ENCODE measurements at places on chromosomes 13 and 19.
A peak's percentile ranks its signal among the peaks of the same experiment; 100 is the strongest.

DNA sequence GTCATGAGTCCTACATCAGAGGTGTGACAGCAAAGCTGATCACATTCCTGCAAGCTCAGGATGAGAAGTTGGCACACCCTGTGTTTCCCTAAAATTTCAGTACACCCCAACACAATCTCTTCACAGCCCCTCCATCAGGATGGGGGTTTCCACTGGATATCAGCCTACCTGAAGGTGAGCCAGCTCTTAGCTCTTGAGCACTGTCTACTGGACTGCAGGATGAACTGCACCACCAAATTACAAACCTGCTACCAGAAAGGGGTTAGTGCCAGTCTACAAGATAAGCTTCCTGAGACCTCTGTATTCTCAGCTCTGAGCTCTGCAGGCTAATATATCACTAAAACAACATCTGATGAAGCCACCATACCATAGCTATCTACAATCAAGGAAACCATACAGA is 1616.2 kb upstream of the SPRY2 start:
- no peak for DNase-seq

- no peak for DNase-seq
Measured at GRCh38 chr13:52830946-52831345, 17.5 kb downstream of the PCDH8 start.

GRCh38 chr19:50312967-50313811 is 16.0 kb downstream of the KCNC3 start:
- DNase-seq, result no peak

DNA sequence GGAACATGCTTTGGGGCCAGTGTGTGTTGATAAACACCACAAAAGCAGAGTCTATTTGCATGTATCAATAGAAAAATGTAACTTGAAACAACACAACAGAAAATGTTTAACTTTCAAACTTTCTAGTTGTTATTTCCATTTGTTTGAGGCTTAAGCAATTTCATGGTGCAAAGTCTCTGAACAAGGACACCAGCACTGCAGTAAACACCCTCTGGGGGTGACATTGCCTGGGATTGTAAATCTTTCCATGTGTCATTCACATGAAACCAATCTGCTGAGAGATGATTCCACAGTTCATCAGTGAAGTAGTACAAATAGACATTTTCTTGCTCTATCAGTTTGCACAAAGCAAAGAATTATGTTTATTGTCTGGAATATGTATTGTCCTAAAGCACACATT is 124.5 kb downstream of the ITGBL1 start:
- no peak for DNase-seq

DNA sequence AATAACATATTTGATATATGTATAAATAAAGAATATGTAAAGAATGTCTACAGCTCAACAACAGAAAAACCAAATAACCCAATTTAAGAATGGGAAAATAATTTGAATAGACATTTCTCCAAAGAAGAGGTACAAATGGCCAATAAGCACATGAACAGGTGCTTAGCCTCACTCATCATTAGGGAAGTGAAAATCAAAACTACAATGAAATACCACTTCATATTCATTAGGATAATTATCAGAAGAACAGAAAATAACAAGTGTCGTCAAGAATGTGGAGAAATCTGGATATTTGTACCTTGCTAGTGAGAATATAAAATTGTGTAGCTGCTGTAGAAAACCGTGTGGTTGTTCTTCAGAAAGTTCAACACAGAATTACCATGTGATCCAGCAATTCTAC is 8.4 kb upstream of the SUPT20H start:
- no peak for DNase-seq

GRCh38 chr13:27461940-27462584 is 11.7 kb upstream of the MTIF3 start:
- DNase-seq, result no peak

GRCh38 chr13:100810481-100810880 is 135.9 kb upstream of the TMTC4 start:
- no peak for DNase-seq

DNA sequence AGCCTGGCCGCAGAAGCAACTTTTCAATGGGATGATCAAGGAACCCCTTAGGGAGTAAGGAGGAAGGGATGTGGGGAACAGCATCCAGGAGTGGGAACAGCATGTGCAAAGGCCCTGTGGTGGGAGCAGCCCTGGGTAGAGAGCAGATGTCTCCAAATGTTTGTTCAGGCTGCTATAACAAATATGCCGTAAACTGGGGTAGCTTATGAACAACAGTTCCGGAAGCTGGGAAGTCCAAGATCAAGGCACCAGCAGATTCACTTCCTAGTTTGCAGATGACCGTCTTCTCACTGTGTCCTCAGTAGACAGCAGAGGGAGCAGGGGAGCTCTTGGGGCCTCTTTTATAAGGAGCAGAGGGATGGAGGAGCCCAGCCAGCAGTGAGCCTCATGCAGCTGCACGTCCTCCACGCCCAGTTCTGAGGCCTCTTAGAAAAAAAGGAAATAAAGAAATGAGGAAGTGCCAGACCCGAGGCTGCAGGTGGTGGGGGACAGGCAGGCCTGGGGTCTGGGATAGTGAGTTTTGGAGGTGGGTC is 4.2 kb upstream of the LRRC25 start:
- DNase-seq, result peak; percentile 67

- DNase-seq, result peak; percentile 47
Measured at GRCh38 chr13:100610391-100611347, 22.1 kb upstream of the GGACT start.

- peak; percentile 97 for DNase-seq
Measured at GRCh38 chr19:58326914-58327726, at the start of gene ZSCAN22. Gene ZSCAN22 (plus strand): TSS chr19:58326994. CDS start chr19:58334803, 7,809 bp downstream.

DNA sequence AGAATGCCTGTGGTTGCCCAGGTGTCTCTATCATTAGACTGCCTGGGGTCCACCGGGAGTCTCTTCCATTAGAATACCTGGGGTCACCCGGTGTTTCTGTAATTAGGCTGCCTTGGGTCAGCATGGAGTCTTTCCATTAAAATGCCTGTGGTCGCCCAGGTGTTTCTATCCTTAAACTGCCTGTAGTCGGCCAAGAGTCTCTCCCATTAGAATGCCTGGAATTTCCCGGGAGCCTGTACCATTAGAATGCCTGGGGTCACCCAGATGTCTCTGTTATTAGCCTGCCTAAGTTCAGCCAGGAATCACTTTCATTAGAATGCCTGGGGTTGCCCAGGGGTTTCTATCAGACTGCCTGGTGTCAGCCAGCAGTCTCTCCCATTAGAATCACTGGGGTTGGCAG is 1492.8 kb downstream of the UQCRFS1 start:
- DNase-seq, result no peak

DNA sequence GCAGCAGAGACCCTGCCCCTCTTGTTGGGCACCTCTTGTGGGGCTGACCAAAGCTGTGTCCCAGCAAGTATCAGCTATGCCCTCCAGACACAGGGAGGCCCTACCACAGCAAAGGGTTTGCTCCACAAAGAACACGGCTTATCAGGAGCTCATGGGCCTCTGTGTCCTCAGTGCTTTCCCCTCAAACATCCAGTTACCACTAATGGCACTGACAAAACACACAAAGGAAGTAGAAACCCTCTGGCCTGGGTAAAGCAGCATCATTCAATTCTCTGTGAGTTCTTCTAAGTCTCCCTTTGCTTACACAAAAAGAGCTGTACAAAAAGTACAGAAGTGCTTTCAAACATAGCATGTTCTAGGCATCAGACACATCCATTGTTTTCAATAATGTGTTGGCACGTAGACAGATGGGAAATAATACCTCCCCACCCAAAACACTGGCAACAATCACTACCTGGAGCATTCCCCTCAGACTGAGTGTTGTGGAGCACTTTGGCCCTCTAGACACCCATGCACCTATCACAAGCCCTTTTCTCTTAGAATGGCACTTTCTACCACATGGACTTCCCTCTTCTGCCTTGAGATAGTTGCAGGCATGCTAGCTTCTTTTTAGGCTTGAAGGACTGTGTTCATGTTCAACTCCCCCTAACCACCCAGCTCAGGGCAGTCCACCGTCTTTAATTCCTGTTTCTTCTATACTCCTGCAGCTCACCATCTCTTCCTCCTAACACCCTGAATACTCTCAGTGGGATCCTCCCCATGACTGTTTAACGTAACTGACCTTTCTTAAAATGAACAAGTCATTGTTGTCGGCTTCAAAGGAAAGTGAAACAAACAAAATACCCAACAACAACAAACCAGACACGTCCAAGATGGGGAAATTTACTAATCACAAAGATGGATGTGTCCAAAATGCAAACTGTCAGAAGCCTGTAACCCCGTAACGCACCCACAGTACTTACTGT is 43.5 kb downstream of the ATP7B start:
- DNase-seq, result no peak

DNA sequence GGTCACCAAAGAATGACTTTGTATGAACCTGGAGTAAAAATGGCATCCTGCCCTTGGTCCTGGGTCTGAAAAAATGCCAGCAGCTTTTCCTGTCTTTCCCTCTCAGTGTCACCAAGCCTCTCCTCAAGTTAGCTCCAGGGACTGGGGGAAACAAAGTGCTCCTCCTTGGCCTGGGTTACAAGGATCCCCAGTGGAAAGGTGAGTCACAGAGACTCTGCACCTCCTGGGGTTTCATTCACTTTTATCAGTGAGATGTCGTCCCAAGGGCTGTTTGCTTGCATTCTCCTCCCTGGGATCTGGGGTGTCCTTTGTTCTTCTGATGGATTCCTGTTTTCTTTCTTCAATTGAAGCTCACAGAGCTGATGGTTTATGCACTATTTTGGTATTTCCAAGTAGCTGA is 93.2 kb upstream of the CSNK1A1L start:
- DNase-seq, result no peak

GRCh38 chr13:95604556-95604915 is 40.0 kb downstream of the DZIP1 start:
- no peak for DNase-seq

DNA sequence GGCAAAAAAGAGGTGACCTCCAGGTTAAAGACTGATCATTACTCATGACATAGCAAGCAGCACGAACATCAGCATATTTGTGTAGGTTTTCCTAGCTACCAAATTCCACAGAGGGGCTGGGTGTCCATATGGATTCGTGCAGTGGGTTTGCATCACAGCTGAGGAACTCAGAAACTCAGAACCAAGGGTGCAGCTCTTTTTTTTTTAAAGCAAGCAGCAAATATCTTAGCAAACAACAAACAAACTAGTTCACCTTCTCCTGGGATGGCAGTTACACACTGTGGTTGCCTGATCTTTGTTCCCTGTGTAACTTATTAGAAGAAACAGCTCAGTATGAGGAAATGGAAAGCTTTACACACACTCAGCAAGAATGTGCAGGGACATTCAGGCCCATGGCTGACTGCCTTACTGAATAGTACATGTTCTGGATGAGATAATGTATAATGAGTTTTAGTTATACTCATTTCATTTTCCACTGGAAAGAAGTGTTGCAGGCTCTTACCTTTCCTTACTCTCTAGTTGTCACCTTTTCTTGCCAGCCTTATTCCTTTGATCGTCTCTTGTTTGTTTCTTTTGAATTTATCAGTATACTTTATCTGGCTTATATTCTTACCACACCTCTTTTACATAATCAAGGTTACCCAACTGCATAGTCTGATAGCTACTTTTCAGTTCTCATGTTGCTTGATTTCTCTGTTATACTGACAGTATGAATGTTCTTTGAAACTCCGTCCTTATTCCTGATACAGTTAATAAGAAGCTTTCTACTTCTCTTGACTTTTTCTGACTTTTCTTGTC is 4.3 kb downstream of the NDFIP2 start:
- no peak for DNase-seq

- DNase-seq, result no peak
Measured at GRCh38 chr19:32336259-32337083, 8.9 kb upstream of the ZNF507 start.

- no peak for DNase-seq
Measured at GRCh38 chr13:98195054-98195791, 18.2 kb upstream of the RNF113B start.

GRCh38 chr19:6533000-6533328 is 2.1 kb downstream of the TNFSF9 start:
- no peak for DNase-seq

DNA sequence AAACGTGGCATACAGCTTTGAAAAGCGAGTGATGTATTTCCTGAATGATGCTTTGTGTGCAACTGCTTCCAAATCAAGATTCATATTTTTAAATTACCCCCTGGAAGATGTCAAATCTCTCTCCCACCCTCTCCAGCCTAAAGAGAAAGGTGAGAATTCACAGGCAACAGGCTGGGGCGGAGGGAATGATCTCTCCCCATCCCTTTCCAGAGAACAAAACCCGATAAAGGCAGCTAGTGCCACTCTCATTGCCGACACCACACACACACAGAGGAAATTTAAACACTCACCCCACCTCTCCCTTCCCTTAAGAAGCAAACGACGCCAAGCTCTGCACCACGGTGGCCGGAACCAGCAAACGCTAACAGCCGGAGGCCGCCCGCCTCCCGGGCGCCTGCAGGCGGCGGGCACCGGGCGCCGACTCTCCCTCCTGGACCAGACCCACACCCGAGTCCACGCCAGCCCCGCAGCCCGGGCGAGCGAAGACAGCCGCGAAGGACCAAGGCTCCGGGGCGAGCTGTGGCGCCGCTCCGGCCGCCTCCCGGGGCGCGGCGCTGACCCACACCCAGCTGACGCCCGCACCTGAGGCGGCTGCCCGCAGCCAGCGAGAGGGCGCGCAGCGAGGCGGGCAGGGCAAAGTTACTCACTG is 477 bp downstream of the LNX2 start:
- DNase-seq, result peak; percentile 62

GRCh38 chr19:46772170-46773017 is 16.0 kb downstream of the SLC1A5 start:
- no peak for DNase-seq

DNA sequence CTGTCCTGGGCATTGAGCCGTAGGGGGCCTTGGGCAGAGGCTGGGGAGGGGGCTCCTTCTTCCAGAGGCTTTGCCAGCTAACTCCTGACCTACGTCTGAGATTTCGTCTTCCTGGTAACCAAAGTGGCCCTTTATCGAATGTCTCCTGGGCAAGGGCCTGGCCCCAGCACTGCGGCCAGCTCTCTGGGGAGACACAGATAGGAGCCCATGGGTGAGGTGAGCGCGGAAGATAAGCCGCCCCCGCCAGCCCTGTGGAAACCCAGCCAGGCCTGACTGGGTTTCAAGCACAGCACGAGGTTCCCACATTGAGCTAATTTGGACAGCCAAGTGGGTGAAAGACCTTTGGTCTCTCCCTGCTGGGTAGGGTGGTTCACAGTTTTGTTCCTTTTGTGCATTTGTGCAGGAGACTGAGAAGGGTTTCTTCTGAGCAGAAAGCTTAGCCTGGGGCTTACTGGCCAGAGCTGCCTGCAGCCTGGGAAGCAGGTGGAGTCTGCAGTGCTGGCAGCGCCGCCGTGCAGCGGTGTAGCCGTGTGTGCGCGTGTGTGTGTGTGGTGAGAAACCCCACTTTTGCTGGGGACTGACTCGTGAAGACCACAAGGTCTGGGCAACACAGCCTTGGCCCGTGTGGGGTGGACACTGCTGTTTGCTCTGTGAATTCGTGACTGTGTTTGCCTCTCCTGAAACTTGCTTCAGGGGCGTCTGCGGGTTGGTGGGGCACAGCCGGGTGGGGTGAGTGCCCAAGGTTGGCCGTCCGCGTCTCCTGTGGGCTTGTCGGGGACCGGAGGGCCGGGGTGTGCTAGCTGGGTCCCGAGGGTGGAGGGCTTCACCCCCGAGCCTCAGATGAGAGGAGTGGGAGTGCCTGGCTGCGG is 2.5 kb downstream of the BSG start:
- DNase-seq, result peak; percentile 77
